HTR-8/SVneo (cell line): ENCODE measurements at places on chromosomes 1 and 21.
A peak's percentile ranks its signal among the peaks of the same experiment; 100 is the strongest.

DNA sequence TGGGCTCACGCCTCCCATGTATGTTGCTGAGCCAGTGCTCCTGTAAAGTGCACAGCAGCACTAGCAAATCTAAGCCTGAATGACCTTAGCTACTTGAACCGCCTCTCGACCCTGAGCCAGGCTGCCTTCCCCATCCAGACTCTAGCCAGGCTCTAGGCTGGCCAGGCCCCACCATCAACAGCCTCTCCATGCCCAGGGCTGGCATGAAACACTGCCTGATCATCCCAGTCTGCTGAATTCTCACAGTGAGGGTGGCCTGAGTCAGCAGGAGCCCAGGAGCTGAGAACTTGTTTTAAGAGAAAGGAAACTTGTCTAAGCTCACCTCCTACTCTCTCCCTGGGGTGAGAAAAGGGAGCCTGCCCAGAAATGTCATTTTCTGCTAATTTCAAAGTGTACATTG is 733.3 kb downstream of the PTPRU start:
- no peak for DNase-seq

GRCh38 chr1:168387781-168388760 is 107.4 kb downstream of the TBX19 start:
- DNase-seq, result no peak

GRCh38 chr1:203026666-203027663 is 674 bp downstream of the PPFIA4 start:
- no peak for DNase-seq

GRCh38 chr1:63046539-63046938 is 262.6 kb downstream of the ATG4C start:
- DNase-seq, result no peak

GRCh38 chr1:162500805-162501204 is 3.2 kb downstream of the UHMK1 start:
- no peak for DNase-seq

GRCh38 chr1:183418696-183419095 is 516 bp upstream of the NMNAT2 start:
- no peak for DNase-seq

DNA sequence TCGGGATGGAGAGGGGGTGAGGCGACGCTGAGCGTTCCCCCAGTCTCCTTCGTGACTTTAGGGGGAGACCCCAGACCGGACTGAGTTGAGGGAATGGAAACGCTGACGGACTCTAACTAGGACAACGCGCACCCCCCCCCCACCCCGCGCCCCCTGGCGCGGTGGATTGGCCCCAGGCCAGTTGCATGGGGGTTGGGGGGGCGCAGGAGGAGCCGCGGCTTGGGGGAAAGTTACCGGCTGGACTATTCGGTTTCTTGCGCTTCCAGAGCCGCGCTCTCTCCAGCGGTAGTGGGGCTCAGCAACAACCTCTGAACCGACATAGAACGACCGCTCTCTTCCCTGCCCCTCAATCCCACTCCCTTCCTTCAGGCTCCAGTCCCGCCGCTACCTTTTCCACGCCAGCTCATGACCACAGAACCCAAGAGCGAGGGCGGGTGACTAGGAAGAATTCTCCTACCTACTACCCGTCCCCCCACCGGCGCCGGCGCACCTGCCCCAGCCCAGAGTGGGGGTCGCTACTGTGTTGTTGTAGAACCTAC is 694 bp downstream of the ZBTB7B start:
- DNase-seq, result no peak

- DNase-seq, result no peak
Observed at GRCh38 chr1:221939607-221940006, 197.7 kb upstream of the DUSP10 start.

- no peak for DNase-seq
Observed at GRCh38 chr1:86258101-86258500, 101.5 kb upstream of the COL24A1 start.

GRCh38 chr1:192609110-192610079 is 26.6 kb upstream of the RGS13 start:
- DNase-seq, result no peak

DNA sequence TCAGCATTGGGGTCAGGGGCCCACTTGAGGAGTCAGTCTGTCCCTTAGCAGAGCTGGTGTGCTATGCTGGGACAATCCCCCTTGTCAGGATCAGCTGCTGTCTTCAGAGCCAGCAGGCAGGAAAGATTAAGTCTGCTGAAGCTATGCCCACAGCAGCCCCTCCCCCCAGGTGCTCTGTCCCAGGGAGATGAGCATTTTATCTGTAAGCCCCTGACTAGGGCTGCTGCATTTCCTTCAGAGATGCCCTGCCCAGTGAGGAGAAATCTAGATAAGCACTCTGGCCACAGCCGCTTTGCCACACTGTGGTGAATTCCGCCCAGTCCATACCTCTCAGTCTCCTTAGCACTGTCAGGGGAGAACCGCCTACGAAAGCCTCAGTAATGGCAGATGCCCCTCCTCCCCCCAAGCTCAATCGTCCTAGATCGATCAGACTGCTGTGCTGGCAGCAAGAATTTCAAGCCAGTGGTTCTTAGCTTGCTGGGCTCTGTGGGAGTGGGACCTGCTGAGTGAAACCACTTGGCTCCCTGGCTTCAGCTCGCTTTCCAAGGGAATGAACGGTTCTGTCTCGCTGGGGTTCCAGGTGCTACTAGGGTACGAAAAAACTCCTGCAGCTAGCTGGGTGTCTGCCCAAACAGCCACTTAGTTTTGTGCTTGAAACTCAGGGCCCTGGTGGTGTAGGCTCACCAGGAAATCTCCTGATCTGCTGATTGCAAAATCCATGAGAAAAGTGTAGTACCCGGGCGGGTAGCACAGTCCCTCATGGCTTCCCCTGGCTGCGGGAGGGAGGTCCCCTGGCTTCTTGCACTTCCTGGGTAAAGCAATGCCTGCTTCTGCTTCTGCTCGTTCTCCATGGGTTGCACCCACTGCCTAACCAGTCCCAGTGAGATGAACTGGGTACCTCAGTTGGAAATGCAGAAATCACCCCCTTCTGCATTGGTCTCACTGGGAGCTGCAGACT is 25.1 kb upstream of the TP53BP2 start:
- no peak for DNase-seq

GRCh38 chr1:2180297-2181245 is 14.0 kb downstream of the FAAP20 start:
- no peak for DNase-seq

DNA sequence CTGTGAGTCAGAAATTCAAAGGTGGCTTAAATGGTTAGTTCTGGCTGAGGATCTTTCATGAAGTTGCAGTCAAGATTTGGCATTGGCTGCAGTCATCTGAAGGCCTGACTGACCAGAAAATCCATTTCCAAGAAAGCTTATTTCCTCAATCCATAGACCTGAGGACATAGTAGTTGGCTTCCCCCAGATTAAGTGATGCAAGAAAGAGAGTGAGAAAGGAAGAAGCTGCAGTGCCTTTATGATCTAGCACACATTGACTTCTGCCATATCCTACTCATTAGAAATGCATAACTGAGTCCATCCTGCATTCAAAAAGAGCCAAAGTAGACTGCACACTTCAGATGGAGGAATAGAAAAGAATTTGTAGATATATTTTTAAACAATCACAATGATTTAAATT is 222.6 kb downstream of the COL24A1 start:
- no peak for DNase-seq

DNA sequence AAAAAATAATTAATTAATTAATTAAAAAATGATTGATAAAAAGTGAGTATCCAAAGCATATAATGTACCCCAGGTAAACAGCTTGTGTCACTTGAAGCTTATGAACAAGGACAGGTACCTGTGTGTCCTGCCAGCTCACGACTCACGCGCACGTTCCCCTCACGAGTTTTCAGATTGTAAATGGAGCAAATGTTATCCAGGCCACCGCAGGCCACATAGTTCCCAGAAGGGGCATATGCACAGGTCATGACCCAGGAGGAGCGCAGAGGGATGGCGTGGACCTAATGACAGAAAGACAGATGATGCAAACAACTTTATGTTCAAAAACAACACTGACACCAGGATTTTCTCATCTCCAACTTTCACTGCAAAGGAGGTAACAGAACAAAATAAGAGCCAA is 26.0 kb upstream of the NADK start:
- DNase-seq, result no peak

DNA sequence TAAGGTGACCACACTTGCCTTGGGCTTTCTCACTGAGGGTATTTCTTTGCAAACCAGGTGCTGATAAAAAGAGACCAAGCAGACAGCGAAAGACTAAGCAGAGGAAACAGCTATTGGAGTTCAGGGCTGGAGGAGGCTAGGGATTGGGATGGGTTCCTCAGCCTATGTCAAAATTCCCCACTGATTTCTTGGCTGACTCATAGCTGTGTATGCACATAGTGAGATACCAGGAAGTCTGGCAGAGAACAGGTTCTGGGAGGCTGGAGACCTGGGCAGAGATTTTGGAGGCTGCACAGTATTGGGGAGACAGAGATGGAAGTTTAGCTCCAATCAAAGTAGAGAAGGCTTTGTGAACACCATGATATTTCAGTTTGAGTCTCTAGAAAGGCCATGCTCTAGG is 25.3 kb downstream of the YARS1 start:
- DNase-seq, result no peak

DNA sequence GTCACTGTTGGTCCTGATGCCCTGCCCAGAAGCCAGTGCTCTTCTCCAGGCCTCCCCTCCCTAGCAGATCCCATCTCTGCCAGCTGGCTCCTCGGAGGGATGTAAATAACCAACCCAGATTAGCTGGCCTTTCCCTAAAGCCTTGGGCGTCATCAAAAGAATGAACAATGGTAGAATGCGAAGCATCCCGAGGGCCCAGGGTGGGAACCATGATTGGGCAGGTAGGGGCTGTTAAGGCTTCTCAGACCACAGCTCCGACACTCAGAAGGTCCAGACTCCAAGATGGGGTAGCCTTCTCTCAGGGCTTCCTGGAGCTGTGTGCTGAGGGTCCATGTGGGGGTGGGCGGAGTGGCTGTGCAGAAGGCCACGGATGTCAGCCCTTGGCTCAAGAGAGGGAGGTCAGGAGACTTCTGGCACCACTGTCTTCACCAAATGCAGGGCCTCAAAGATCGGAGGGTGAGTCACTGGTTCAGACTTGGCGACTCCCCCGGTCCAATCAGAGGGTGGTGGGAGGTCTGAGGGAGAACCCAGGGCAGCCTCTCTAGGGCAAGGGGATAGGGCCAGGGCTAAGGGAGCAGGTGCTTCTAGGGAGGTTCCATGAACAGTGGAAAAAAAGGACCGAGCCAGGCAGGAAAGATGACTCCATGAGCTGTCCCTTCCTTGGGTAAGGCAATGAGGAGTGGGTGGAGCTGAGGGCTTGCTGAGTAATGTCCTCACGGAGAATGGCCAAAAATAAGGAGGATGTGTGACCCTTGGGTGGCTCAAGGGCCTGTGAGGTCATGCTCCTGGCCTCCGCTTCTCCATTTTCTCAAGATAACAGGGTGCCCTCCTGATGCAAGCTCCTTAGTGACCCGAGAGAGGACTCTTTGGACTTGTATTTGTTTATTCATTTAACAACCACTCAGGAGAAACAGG is 58.4 kb upstream of the EPS8L3 start:
- DNase-seq, result no peak

- DNase-seq, result no peak
Observed at GRCh38 chr1:183199304-183199703, 13.2 kb downstream of the LAMC2 start.

GRCh38 chr1:165707984-165708706 is 9.8 kb upstream of the ALDH9A1 start:
- no peak for DNase-seq

DNA sequence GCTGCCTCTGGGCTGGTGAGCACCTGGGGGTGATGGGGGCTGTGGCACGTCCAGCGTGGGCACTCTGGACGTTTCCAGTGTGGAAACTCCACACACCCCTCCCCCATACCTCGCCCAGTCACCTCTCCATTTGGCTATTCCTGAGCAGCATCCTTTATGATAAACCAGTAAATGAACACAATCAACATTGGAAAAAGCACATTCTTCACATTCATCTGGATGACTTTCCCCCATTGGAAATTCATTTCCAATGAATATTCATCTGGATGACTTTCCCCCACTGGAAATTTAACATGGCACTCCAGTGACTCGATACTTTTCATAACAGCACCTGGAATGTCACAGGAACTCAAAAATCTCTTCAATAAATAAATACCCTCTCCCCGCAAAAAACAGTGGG is 104.8 kb upstream of the KRTAP19-8 start:
- DNase-seq, result no peak

DNA sequence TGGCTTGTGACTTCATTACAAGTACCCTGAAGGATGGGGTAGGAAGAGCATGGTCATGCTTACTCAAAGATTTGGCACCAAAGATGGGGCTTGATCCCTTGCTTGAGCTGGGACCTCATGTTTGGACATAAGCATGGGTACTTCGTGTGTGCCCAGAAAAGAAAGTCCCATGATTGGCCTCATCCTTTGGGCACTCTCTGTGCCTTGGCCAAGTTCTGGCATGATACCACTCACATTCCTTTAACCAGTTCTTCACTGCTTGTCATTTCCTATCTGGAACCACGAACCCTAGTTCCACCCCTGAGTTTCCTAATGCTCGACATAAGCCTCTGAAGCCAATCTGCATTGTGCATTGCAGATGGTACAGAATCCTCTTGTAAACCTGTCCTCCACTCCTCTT is 107.0 kb downstream of the NAV1 start:
- DNase-seq, result no peak

GRCh38 chr1:205488074-205488723 is 16.3 kb upstream of the CDK18 start:
- peak; percentile 88 for DNase-seq

GRCh38 chr1:179036844-179037465 is 11.3 kb downstream of the FAM20B start:
- no peak for DNase-seq

DNA sequence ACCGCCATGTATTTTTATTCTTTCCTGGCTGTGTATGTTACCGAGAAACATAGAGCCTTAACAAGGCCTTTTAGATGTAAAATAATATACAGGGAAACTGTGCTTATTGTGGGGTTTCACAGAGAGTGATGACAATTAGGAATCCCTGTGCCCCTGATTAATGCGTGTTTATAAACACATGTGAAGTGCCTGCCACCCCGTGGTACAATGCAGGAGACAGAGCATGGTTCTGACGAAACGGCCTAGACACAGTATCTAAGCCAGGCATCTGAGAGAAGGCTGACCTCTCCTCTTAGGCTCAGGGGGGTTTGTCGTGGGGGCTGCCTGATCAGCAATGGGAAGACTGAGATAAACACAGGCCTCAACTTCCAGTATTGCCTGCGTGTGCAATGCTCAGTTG is 200.0 kb downstream of the AJAP1 start:
- no peak for DNase-seq

DNA sequence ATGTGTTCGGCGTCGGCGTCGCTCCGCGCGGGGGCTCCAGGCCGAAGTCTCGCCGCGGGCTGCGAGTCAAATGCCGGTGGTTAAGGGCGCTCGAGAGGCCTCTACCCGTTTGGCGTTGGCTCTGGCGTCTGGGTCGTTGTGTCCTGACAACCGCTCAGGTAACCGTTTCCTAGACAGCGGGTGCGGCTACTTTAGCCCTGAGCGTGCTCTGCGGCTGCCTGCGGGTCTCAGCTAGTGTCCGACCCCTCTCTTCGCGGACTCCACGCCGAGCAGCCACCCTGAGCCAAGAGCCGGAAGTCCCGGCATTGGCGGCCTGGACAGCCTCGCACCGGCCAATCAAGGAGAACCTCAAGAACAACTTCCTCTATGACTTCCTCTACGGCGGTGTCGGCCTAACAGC is 173.4 kb downstream of the SETD4 start:
- no peak for DNase-seq

- no peak for DNase-seq
Observed at GRCh38 chr21:22582026-22582425, 1583.8 kb downstream of the NCAM2 start.
